ENCODE measurements at places on chromosomes 4 and X.

GRCh38 chrX:16696956-16697355 lies 15.5 kb downstream of the CTPS2 start:
- DNase-seq, result no peak

DNA sequence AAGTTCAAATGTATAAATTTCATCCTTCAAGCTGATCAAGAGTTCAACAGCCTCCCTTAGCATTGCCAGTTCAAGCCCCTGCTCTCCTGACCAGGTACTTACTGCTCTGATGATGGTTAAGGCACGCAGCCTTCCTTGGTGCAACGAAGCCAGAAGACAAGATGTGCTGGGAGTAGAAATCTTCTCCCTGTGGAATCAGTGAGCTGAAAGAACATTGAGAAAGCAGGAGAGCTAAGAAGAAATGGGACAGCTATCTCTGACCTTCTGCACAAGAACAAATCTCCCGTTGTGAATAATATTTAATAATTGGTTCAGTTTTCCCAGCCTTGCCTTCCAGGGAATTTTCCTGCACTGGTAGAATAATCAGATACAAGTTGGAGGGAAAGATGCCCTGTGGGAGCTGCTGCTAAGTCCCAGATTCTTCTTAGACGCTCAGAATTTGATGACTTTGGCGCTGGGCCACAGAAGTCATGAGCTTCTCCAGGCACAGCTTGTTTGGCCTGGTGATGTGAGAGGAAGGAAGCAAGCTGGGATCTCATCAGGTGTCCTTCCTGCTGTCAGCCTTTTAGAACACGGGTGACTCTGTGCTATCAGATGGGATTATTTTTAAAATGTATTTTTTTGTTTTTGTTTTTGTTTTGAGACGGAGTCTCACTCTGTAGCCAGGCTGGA lies 77.8 kb downstream of the CD38 start:
- DNase-seq, result no peak

DNA sequence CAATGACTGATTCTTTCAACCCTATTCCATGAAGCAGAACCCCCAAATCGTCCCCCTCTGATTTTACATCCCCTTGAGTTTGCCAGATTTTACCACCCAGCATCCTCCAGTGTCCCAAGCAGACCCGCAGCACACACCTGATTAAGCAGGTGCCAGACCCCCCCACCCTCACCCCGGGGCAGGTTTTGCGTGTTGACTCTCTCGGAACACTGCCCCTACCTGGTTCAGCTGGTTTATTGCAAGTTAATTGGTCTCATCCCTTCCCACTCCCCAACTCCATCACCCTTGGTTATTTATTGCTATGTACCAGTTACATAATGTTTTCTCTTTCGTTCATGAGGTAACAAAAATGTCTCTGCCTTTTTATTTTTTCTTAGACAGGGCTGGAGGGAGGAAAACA lies 258.4 kb downstream of the BCOR start:
- DNase-seq, result no peak

- DNase-seq, result no peak
Observed at GRCh38 chr4:3338321-3338838, 45.6 kb downstream of the RGS12 start.

DNA sequence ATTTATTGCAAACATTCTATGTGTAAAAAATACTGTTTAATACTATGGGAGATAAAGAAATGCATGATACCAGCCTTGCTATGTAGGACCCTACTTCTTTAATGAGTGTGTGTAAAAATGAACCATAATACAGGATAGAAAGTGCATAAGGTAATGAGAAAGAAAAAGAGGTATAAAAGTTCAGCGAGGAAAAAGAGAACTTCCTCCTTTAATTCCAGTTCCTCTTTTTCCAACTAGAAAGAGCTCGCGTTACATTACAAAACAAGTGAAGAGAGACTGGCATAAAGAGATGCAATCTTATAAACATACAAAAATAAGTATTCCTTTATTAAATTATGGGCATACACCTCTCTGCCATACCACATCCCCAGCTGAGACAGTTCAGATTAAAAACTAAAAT lies 77.4 kb downstream of the ANKRD17 start:
- no peak for DNase-seq

- no peak for DNase-seq
Observed at GRCh38 chr4:65646136-65646535, 24.2 kb downstream of the EPHA5 start.

GRCh38 chr4:31442236-31442635 lies 722.1 kb downstream of the PCDH7 start:
- no peak for DNase-seq

- no peak for DNase-seq
Observed at GRCh38 chr4:128477540-128477939, 189.9 kb upstream of the PGRMC2 start.

GRCh38 chr4:4418676-4419390 lies 31.9 kb downstream of the NSG1 start:
- no peak for DNase-seq

DNA sequence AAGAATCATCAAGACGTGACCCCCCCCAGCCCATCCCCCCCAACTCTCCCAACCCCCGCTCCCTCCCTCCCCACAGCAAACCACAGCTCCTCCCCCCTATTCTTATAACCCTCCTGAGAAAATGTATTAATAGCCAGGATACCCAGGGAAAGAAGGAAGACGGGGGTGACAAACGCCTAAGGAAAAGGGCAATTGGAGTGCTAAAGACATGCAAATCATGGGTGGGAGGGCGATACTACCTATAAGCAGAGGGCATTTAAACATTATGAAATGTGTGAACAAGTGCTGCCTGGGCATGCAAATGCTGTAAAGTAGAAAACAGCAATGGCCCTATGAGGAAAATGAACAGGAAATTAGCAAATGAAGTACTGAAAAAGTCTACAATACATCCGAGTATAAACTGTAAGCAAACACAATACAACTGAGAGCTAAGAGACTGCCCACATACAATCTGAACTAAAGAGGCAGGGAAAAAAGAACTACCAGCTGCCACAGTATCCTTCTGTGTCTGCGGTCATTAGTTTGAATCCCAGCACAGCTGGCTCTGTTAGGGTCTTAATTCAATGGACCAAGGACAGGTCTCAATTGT lies 2.4 kb downstream of the CXXC4 start:
- no peak for DNase-seq

GRCh38 chr4:38255572-38255971 lies 295.4 kb downstream of the PTTG2 start:
- no peak for DNase-seq

DNA sequence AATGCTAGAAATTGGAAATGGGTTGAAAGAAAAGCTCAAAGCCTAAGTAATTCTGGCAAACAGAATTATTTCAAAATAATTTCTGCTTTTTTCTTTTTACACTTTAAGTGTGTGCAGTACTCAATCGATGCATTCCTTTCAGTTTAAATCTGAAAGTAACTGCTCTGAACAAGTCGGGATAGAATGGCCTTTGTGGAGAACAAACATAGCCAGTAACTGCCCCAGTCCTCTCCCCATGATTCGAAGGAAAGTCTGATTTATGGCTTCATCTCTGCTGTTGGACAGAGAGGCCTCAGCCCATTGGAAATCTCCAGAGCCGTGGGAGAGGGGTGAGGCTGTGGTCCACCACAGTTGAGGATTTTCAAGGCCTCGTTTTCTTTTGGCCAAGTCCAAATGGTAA lies 174.0 kb upstream of the TLL1 start:
- no peak for DNase-seq

DNA sequence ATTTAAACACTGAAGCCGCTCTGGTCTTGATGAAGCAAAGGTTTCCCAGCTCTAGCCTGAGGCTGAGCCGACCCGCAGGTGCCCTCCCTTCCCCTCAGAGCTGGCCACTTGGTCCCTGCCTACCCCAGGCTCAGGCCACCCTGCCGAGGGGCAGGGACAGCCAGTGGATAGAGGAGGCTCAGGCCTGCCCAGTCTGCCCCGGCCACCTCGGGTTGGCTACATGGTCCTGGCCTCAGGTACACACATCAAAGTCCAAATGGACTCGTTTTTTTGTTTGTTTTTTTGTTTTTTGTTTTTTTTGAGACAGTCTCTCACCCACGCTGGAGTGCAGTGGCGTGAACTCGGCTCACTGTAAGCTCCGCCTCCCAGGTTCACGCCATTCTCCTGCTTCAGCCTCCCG lies 23.8 kb downstream of the TACC3 start:
- no peak for DNase-seq

DNA sequence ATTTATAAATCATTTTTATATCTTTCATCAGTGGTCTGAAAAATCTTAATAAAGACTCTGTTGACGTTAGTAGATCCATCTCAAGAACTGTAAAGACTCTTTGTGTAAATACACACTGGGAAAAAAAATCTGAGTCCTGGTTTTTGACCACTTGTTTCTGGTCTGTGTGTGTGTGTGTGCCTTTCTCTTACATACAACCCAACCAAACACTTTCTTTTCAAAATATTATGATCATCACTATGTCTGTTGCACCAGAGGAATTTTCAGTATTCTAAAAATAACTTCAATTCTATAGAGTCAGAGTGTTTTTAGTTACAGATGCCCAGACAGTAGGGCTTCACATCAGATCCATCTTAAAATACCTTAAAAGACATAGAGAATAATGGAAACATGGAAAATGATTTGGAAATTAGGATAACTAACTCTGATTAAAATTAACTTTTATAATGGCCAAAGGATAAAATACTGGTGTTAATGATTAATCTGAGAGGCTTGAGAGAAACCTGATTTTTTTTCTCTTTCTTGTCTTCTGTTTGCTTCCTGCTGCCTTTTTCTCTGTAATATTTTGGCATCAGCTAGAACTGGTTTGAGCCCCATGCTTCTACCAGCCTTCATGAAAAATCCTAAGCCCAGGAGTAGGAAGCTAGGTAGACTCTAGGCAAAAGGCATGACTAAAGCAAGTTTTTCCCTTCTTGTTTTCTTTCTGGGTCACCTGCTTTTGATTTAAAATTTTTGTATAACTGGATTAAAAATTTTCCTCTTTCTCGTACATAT lies 99.7 kb downstream of the ATXN3L start:
- DNase-seq, result no peak

DNA sequence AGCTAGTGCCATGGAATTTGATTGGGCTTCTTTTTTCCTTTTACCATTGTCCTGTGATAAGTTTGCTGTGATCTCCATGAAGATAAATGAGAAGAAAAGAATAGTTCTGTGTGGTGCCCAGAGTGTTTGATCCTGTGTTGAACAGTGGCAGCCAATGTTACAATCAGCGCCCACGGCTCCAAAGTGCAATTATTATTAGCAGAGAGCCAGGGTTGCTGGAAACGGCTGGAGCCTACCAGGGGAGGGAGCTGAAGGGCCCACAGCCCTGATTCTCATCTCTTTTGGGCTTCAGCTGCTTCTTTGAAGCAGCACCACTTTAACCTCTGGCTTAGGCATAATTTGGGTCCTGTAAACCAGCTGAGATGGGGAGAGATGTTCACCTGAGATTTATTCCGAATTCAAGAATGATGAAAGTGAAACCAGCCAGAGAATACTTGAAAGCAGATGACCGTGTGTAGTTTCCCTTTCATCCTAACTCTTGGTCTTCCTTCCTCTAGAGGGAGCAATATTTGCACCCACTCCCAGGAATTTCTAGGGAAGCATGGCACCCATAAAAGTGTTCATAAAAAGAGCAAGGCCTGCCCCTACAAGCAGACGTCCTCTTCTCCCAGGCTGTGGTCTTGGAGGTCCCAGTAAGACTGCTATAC lies 298.3 kb downstream of the EVC2 start:
- DNase-seq, result no peak

DNA sequence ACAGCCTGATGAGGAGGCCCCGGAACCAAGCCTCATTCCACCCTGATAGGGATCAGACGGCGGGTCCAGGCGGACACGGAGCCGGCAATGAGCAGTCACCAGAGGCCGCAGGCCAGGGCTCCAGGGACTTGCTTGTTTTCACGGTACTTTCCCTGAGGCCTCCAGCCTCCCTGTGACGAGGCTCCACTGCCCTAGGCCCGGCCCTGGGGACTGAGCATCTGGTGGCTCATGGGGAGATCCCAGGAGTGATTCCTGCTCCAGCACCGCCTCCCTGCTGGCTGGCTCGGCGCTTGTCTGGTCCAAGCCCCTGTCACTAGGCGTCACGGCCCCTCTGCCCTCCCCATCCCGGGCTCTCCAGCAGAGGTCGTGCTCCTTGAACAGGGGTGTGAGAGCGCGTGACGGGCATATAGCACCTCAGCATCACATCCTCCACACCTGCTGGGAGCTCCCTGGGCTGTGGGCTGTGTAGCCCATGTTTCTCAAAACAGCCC lies 14.1 kb downstream of the HTRA3 start:
- DNase-seq, result no peak

DNA sequence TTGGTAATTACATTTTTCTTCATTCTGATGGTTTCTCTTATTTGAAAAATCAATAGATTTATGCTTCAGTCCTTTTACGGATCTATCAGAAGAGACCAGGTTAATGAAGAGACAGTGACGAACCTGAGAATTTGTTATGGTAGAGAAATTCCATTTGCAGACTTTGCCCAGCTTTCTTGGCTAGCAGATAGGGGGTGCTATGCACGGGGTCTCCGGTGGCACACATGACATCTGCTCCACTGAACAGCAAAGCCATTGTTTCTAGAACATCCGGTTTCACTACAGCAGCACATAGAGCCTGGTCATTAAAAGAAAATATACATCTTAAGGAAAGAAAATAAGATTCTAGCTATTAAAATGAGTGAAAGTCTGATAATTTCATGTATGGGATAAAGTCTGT lies 85.1 kb downstream of the ARAP2 start:
- no peak for DNase-seq

GRCh38 chrX:46796574-46797191 lies 37.8 kb upstream of the SLC9A7 start:
- peak; percentile 24 for DNase-seq

DNA sequence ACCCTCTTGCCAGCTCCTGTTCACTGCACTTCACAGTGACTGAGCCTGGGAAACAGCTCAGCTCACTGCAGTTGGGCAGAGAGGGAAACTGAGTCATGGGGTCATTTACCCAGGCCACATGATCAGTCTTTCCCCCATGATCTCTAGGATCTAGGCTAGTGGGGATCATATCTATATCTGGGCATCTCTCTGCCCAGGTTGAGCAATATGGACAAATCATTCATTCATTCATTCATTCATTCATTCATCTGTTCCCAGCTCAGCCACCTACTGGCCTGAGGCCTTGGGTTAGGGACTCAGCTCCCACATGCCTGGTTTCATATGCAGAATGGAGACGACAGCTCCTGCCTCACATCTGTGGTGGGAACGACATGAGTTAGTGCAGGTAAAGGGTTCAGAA lies 45.3 kb upstream of the HMX1 start:
- no peak for DNase-seq
